HepG2 (cell line): ENCODE measurements at places on chromosomes 12 and 14. TPM values are rescaled to one million over a fixed set of nuclear protein-coding genes. Genes with fewer than 3 reads are reported as not detected.

CCDC197 gene
- total RNA-seq, result 0.11 TPM in 1 of 2 replicates, not detected in the other

SIX6 gene
- total RNA-seq, result not detected in 2 replicates

CLEC9A gene
- total RNA-seq, result not detected in 2 replicates

AQP5 gene
- not detected in 2 replicates for total RNA-seq

MANSC4 gene
- total RNA-seq, result not detected in 2 replicates

KCNC2 gene
- not detected in 2 replicates for total RNA-seq

NEUROD4 gene
- total RNA-seq, result not detected in 2 replicates

ERP27 gene
- total RNA-seq, result 5.1 and 6.6 TPM in 2 replicates

LRRC10 gene
- not detected in 2 replicates for total RNA-seq

ALDH2 gene
- 72.8 and 103 TPM in 2 replicates for total RNA-seq

VRTN gene
- not detected in 2 replicates for total RNA-seq

CDH24 gene
- 0.41 and 0.69 TPM in 2 replicates for total RNA-seq

HOXC4 gene
- not detected in 2 replicates for total RNA-seq

RHOJ gene
- 0.22 and 0.49 TPM in 2 replicates for total RNA-seq

GPR84 gene
- not detected in 2 replicates for total RNA-seq

VWF gene
- 0.20 and 0.22 TPM in 2 replicates for total RNA-seq

METTL17 gene
- 46.9 and 122 TPM in 2 replicates for total RNA-seq

PITPNM2 gene
- total RNA-seq, result 4.2 and 4.7 TPM in 2 replicates

ADCK1 gene
- total RNA-seq, result 2.1 and 3.9 TPM in 2 replicates

TEX22 gene
- total RNA-seq, result 0.27 and 0.55 TPM in 2 replicates

SLCO1B1 gene
- not detected in 2 replicates for total RNA-seq

TUNAR gene
- total RNA-seq, result not detected in 2 replicates

IAPP gene
- total RNA-seq, result not detected in 2 replicates

ACOT2 gene
- total RNA-seq, result 110 and 124 TPM in 2 replicates

RHNO1 gene
- 27.2 and 30.4 TPM in 2 replicates for total RNA-seq

TMEM253 gene
- total RNA-seq, result 0.29 TPM in 1 of 2 replicates, not detected in the other

FAM222A gene
- 7.2 and 9.6 TPM in 2 replicates for total RNA-seq

PAH gene
- 451 and 537 TPM in 2 replicates for total RNA-seq

HOXC6 gene
- total RNA-seq, result not detected in 2 replicates

LPCAT3 gene
- 22.1 and 44.5 TPM in 2 replicates for total RNA-seq

RPGRIP1 gene
- total RNA-seq, result 0.10 and 0.13 TPM in 2 replicates

PIWIL1 gene
- total RNA-seq, result not detected in 2 replicates

PXN gene
- total RNA-seq, result 13.6 and 14.2 TPM in 2 replicates

C12orf56 gene
- not detected in 2 replicates for total RNA-seq

SMOC1 gene
- total RNA-seq, result 7.3 and 17.8 TPM in 2 replicates

NDRG2 gene
- total RNA-seq, result 27.2 and 27.4 TPM in 2 replicates

ZFP36L1 gene
- 7.4 and 8.4 TPM in 2 replicates for total RNA-seq

FAIM2 gene
- total RNA-seq, result not detected in 2 replicates

TM7SF3 gene
- total RNA-seq, result 94.4 and 116 TPM in 2 replicates

STYK1 gene
- not detected in 2 replicates for total RNA-seq

RNASE3 gene
- not detected in 2 replicates for total RNA-seq

TCL1A gene
- total RNA-seq, result not detected in 2 replicates

ZNF10 gene
- 6.5 and 8.9 TPM in 2 replicates for total RNA-seq

MGST1 gene
- 96.0 and 119 TPM in 2 replicates for total RNA-seq

TAS2R14 gene
- 0.32 and 2.3 TPM in 2 replicates for total RNA-seq
